ENCODE measurements at places on chromosomes 12 and 14.

DNA sequence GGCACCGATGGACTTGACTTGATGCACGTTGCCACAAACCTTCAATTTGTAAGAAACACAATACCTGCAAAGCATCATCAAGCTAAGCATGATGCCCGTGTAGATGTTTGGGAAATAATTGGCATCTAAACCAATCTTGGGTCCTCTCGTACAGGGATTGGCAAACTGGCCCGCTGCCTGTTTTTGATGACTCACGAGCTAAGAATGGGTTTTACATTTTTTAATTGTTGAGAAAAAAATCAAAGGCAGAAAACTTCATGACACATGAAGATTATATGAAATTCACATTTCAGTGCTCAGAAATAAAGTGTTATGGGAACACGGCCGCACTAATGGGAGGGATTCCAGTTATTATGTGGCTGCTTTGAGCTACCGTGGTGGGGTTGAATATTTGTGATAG is 10.9 kb downstream of the MTA1 start:
- no peak for DNase-seq

DNA sequence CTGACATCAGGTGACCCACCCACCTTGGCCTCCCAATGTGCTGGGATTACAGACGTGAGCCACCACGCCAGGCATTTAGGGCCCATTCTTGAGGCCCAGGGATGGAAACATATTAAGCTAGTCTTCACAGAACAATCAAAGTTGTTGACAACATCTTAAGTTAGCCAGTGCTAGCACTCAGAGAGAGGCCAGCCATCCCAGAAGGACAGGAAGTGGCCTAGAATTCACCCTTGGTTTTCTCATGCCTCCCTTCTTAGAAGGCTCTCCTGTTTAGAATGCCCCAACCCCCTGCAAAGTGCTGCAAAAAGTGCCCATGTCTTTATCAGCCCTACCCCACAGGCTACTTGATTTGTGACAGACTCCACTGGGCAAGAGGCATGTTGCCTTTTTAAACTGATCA is 12.1 kb upstream of the OR6J1 start:
- no peak for DNase-seq

DNA sequence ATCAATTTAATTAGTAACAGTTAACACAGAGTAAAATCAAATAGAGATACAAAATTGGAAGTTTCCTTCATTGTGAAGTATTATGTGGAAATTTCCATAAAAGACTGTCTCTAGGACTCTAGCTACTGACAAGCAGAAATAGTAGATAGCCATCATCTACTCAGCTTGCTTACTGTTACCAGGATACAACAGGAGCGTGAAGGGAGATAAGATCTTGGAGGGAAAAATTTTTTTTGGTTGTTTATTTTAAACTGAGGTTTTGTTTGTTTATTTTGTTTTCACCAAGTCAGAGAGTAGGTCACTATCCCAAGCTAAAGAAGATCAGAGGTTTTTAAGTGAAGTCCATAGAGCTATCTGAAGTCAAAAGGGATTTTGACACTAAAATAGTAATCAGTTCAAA is 861.3 kb upstream of the MGAT4C start:
- no peak for DNase-seq

GRCh38 chr12:64428956-64429355 is 23.0 kb upstream of the TBK1 start:
- DNase-seq, result no peak

DNA sequence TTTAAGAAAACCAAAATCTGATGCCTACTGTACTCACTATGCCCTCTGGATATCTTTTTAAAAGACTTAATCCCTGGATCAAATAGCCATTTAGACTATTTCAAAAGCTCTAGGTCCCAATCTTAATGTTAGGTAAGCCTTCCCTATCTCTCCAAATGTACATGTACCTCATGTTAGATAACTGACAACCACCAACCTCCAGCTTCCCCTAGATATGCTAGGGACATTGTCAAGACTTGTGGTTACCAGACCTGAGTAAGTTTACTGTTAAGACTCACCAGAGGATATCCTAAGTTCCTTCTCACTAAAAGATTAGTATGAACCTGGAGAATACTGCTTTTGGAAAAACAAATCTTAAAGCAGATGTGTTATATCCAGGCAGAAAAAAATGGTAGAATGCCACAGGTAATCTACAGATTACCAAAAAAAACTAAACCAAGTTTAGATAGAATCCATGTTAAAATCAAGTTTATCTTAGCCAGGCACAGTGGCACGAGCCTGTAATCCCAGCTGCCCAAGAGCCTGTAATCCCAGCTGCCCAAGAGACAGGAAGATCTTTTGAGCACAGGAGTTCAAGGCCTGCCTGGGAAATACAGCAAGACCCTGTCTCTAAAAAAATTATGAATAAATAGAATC is 9.7 kb downstream of the NAP1L1 start:
- no peak for DNase-seq

DNA sequence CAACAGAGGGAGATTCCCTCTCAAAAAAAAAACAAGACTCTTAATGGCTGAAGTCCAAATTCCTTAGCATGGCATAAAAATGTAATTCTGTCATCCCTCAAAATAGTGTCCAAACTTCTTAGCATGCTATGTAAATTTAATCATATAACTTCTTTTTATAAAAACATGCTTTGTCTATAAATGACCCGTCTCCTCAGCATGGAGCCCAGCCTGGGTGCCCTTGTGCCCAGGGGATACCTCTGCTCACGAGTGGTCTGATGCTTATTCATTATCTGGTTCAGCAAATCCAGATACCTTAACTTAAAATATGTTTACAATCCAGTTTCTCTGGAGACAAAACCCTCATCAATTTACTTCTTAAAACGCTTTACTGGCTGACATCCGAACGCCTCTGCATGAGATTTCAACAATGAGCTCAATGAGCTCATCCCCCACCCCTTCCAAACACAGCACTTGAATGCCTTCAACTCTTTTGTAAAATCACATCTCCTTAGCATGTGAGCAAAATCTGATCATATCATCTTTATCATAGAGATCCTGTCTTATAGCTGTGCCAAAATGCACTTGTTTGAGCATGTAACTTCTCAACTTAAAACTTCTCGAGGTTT is 15.7 kb downstream of the RTL1 start:
- DNase-seq, result no peak

DNA sequence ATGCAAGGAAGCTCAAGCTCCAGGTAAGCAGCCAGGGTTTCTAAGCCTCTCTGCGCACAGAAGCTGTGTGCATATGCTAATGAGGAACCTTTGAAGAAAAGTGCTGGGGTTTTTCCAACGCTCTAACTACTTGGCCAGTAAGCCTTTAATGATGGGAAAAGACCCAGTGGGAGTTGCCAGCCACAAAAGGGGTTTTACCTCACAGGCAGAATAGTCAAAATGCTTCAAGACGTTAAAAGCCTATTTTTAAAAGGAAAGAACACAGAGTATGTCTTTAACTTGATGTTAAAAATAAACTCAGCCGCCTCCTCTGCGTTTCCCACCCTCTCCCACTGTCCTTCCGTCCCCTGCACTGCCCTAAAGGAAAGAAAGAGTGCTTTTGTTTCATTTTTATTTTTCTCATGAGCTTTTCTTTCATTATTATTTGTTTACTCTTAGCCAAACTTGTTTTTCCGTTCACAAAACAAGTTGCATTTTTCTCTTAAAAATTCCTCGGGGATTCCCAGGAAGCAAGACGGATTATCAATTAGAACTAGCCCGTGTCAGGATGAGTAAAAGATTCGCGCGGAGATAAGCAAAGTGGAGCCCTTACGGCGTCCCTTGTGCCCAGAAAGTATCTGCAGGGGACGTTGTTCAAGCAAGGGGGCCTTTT is 209.8 kb upstream of the NUDT4 start:
- no peak for DNase-seq

DNA sequence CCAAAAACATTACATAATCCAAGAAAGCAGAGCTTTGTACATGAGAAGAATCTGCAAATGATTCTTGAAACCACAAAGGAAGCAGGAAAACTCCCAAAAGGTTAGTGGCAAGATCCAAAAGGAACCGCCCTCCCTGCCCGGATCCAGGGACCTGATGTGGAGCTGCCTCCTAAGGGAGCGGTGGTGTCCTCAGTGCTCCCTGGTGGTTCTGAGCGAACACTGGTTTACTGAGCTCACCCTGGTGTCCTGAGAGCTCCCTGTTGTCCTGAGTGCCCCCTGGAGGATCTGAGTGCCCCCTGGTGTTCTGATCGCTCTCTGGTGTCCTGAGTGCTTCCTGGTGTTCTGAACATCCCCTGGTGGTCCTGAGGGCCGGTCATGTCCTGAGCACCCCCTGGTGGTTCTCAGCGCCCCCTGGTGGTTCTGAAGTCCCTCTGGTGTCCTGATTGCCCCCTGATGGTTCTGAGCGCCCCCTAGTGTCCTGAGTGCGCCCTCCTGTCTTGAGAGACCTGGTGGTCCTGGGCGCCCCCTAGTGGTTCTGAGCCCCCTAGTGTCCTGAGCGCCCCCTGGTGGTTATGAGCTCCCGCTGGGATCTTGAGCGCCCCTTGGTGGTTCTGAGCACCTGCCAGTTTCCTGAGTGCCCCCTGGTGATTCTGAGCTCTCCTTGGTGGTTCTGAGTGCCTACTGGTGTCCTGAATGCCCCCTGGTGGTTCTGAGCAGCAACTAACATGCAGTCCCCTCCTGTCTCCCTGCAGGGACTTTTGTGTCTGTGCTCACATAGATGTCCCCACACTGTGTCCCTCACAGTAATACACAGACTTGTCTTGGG is 891.1 kb downstream of the TMEM121 start:
- DNase-seq, result no peak

DNA sequence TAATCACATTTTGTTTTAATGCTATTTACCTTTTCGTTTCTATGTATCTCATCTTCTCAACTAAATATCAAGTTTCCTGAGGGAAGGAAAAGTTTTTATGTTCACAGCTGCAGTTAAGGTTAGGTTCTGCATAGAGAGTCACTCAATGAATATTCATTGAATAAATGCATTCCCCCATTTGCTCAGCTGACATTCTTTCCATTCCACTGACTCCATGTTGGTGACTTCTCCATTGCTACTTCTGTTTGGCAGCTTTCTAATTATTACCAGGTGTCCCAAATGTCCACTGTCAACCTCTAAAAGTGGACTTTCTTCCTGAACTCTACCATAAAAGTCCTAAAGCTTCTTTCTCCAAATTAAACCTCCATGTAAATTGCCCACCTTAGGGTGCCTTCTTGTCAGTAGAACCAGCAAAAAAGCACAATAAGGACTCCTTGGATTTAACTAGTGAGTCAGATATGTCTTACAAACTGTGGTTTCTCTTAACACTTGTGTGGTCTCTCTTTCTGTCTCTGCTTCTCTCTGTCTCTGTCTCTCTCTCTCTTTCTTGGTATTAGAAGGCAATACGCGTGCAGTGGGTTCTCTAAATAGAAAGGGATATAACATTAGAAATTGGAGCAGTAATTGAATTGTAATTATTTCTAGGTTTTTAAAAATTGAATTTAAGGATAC is 85.9 kb downstream of the TMEM117 start:
- DNase-seq, result no peak

- DNase-seq, result no peak
Measured at GRCh38 chr12:107014055-107014454, 27.1 kb upstream of the MTERF2 start.

DNA sequence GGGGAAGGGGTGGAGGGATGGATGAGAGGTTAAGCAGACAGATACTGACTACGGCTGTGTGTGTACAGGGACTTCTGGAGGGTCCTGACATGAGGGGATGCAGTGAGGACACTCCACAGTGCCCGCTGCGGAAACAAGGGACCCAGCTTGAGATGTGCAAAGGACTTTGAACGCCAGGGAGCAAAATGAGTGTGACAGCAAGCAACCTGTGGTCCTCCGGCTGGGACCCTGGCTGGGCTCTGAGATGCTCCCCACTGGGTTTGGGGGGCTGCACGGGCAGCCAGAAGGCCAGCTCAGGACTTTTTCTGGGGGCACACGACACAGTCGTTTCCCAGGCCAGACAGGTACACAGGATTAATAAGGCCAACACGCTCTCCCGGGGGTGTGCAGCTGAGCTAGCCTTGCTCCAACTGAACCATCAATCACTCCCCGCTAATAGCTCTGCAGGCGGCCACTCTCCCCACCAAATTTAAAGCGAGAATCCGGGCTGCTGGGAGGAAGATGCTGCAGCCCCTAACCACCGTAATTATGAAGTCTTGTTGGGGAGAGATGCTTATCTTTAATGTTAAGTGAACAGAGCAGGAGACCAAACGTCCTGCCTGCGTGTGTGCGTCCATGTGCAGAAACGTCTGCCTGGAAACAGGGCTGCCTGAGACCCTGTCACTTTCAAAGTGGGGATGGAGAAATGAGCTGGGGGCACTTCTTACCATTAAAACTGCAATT is 51.6 kb upstream of the DLK1 start:
- DNase-seq, result no peak

GRCh38 chr12:29782285-29782870 is 1.4 kb downstream of the TMTC1 start:
- DNase-seq, result no peak

DNA sequence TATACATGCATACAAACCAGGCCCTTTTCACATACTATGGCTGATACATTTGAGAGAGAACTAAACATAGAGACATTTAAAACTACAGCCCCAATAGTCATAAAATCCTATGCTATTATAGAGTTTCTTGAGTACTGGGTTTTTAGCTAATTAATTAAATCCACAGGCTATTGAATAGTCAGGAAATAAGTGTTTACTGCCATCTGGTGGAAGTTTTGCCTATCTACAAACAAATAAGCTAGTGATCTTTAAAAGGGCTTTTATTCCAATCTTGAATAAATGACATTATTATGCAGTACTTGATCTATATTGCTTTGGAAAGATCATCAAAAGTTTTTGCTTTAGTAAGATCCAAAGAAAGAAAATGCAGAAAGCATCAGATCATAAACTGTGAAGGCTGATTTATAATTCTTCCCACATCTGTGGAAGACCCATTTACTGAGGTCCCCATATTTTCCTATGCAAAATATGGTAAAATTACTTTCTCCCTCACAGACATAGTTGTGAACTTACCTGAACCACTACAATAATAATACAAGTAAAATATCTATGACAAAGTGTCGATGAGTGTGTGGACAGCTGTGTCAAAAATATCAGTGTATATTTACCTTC is 131.3 kb downstream of the ITPR2 start:
- DNase-seq, result no peak

GRCh38 chr14:50910495-50911420 is 33.5 kb downstream of the PYGL start:
- DNase-seq, result no peak

- no peak for DNase-seq
Measured at GRCh38 chr14:68976160-68977067, 2.7 kb downstream of the ACTN1 start.

DNA sequence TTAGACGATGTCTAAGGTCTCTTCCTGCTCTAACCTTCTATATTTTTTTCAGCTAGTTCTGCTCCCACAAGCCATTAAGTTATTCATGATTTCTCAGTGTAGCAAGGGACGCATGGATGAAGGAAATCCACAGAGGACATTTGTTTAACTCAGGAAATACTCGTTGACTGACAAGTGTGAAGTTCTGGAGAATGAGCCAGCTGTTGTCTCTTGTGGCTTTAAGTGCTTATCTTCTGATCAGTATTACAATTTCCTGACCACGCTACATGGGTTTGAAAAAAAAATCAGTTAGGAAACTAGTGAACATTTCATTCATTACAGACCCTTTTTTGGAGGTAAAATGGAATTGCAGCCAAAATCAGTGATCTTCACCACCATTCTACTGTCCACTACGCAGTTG is 53.1 kb downstream of the GUCY2C start:
- DNase-seq, result no peak
